Activated CD4-positive, alpha-beta T cell treated with anti-CD3 and anti-CD28 coated beads, Interleukin-2, amount 10 ng/mL, durations not matched to agents 24 days and 14 days (primary cell): ENCODE measurements at places on chromosomes 13 and 19. TPM values are rescaled to one million over a fixed set of nuclear protein-coding genes. Genes with fewer than 3 reads are reported as not detected.

DNA sequence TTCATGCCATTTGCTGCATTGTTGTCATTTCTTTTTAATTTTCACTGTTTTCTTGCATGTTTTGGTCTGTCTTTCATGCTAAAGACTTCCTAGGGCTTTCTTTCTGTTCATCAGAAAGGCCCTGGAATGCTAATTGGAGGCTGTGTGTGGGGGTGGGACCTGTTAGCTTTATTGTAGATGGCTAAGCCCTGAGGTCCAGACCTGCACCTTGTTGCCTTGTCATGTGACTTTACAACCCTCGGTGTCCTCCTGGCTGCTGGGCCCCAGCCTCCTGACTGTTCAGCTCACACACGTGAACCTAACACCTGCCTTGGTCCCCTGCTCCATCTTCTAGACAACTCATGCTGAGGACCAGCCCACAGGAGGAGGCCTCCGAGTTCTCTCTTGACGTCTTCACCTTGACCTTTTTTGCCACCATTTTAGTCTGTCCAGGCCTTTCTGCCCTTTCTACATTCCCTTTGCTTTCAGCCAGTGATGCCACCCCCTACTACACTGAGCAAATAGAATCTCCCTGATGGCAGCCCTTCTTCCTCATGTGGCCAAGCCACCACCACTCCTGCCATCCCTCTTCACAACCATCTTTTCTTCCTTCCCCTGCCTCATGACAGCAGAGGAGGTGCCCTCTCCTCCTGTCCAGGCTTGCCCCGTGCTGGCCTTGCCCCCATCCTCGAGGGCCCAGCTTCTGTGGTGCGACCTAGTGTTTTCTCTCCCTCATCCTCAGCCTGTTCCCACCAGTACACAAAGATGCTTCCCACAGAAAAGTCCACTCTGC lies 41.4 kb upstream of the GPI start:
- no peaks in the 10 kb centered on the region for H3K4me1 ChIP-seq
- DNase-seq, result no peak
- H3K4me3 ChIP-seq, result no peak overlapping the region
- no peak overlapping the region for H3K27ac ChIP-seq
- peaks cover 11% of the 10 kb centered on the region for H3K36me3 ChIP-seq

CCL25 gene
- total RNA-seq, result not detected in 2 replicates

PTPRH gene
- not detected in 2 replicates for total RNA-seq

DNA sequence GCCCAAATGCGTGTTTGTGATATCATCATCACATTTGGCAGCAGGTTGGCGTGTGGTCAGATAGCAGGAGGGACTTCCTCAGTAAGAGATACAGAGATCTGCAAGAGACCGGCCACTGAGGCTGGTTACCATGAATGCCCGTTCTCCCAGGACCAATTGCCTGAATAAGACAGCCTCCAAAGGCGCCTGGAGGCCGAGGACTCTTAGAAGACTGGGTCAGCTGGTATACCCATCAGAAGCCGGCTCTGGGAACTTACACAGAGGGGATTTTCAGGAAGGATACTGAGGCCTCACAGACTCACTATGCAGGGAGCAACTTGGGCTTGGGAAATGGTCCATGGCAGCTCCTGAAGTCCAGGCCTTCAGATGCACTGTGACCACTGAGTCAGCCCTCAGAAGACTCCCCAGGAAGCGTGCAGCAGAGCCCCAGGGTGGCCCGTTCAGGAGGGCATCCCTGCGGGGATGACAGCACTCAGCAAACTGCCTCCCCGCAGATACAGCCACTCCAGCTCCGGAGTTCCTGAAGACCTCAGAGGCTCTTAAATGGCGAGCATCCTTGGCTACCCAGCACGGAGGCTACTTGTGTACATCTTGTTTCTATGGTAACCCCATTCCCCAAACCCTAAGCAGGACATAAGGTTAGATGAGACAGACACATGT lies 26.4 kb upstream of the VSTM2B start:
- H3K36me3 ChIP-seq, result no peaks in the 10 kb centered on the region
- DNase-seq, result no peak
- no peak overlapping the region for H3K4me3 ChIP-seq
- H3K27me3 ChIP-seq, result no peaks in the 10 kb centered on the region

CEACAM4 gene
- total RNA-seq, result not detected in 2 replicates

DNA sequence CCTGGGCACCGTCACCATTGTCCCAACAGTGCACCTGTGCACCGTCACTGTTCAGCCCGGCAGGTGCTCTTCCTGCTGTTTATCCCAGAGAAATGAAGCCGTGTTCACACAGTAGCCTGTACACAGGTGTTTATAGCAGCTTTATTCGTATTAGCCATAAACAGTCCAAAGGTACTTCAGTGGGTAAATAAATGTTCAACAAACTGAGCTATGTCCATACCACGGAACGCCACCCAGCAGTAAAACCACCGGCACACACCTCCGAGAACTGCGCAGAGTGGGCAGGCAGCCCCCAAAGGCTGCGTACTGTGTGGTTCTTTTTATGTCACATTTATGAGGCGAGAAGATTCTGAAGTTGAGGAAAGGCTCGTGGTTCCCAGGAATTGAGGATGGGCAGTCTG lies 44.9 kb upstream of the DCUN1D2 start:
- H3K27me3 ChIP-seq, result no peaks in the 10 kb centered on the region
- DNase-seq, result no peak
- H3K4me3 ChIP-seq, result no peak overlapping the region
- no peak overlapping the region for H3K27ac ChIP-seq
- H3K36me3 ChIP-seq, result peaks cover 14% of the 10 kb centered on the region

DNA sequence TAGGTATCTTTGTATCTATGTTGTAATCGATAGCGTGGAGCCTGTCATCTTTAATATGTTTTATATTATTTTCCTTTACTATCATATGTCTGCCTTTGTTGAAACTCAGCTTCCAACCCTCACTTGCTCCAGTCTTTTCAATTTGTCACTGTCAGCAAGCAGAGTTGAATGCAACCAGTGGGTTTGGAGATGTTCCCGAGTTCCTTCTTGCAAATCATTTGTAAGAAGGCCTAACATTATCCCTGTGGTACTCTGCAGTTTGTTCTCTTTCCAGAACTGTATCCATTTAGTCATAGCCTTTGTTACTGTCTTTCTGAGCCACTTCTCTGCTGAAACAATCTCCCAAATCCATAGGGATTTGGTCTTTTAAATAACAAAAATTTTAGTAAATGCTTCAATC lies 41.8 kb downstream of the RNASEH2B start:
- DNase-seq, result no peak
- H3K36me3 ChIP-seq, result peaks cover 55% of the 10 kb centered on the region
- no peaks in the 10 kb centered on the region for H3K27me3 ChIP-seq
- H3K4me3 ChIP-seq, result no peak overlapping the region
- H3K27ac ChIP-seq, result no peak overlapping the region

SELENOV gene
- total RNA-seq, result not detected in 2 replicates

RFPL4AL1 gene
- not detected in 2 replicates for total RNA-seq

CLDND2 gene
- 18.7 and 19.6 TPM in 2 replicates for total RNA-seq

DNA sequence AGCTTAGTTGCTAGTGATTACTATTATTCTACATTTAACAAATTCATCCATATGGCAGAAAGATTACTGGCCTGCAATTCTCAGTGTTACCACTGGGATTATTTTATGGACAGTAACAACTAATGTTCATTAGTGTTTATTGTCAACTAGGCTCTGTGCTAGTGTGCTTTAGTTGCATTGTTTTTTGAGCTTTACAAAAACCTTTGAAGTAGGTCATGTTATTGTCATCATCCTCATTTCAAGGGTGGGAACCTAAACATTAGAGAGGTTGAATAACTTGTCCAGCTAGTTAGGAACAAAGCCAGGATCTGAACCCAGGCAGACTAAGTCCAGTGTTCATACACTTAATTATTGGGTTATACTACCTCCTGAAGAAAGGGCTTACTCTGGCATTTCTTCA lies 27.8 kb upstream of the TDRD3 start:
- H3K36me3 ChIP-seq, result no peaks in the 10 kb centered on the region
- H3K27ac ChIP-seq, result no peak overlapping the region
- DNase-seq, result no peak

DNA sequence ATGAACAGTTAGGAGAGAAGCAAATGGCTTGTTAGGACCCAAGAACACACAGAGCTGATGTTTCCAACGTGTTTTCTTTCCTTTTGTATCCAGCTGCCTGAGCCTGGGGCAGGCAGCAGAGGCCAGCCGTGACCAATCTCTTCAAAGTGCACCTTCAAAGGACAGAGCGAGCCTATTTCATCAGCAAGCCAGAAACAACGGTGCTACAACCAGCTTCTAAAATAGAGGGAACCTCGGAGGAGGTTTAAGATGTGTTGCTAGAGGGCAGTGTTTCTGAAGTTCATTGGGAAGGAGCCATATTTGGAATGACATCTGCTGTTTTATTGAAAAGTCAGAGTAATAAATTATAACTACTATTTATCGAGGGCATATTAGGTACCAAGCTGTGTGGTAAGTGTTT lies 56.2 kb upstream of the RFC3 start:
- H3K36me3 ChIP-seq, result no peaks in the 10 kb centered on the region
- H3K27me3 ChIP-seq, result peaks cover 2% of the 10 kb centered on the region
- no peak overlapping the region for H3K27ac ChIP-seq
- no peak overlapping the region for H3K4me3 ChIP-seq

THSD1 gene
- 0.14 and 0.21 TPM in 2 replicates for total RNA-seq

- H3K27me3 ChIP-seq, result no peaks in the 10 kb centered on the region
- H3K4me3 ChIP-seq, result no peak overlapping the region
- peaks cover 11% of the 10 kb centered on the region for H3K36me3 ChIP-seq
- no peak overlapping the region for H3K27ac ChIP-seq
Observed at GRCh38 chr19:18156841-18157464, 4.0 kb downstream of the PIK3R2 start.

DNA sequence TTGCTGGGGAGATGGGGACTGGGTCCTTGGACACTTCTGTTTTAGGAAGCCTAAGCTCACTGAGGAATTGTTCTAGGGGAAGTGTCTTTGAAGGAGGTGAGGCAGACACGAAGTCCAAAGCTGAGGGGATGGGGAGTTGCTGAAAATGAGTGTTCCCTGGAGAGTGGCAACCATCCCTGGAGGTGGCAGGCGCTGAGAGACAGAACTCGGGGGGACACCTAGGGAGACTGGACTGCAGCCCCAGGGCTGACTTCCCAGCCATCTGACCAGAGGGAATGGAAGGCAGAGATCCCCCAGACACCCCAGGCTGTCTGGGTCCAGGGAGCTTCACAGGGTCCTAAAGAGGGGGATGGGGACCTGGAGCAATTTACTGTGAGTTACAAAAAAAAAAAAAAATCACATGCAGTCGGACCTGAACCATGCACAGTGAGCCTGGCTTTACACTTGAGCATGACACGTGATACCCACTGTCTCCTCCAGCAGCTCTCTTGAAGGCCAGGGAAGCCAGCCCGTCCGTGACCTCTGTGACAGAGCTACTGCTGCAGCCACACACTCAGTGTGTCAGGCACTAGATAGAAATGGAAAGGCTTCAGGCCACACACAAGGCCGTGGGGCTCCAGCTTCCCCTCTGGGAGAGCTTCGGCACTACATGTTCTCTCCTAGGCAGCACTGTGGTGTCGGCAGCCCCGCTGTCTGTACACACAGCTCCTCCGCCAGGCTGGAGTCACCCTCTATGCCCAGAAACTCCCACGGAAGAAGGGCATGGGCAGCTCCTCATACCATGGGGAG lies 77.1 kb upstream of the KCTD15 start:
- H3K36me3 ChIP-seq, result no peaks in the 10 kb centered on the region
- no peak overlapping the region for H3K4me3 ChIP-seq
- no peak for DNase-seq
- no peaks in the 10 kb centered on the region for H3K4me1 ChIP-seq
- no peak overlapping the region for H3K27ac ChIP-seq

GRCh38 chr13:112003396-112003795 lies 63.6 kb upstream of the SOX1 start:
- no peak for DNase-seq
- H3K27ac ChIP-seq, result no peak overlapping the region
- H3K27me3 ChIP-seq, result no peaks in the 10 kb centered on the region
- H3K4me3 ChIP-seq, result no peak overlapping the region

FFAR1 gene
- total RNA-seq, result 0.12 and 0.14 TPM in 2 replicates

- no peak overlapping the region for H3K27ac ChIP-seq
- no peaks in the 10 kb centered on the region for H3K27me3 ChIP-seq
- no peak overlapping the region for H3K4me3 ChIP-seq
- peaks cover 29% of the 10 kb centered on the region for H3K4me1 ChIP-seq
- H3K36me3 ChIP-seq, result peaks cover 5% of the 10 kb centered on the region
Observed at GRCh38 chr13:22120646-22121045, 449.8 kb downstream of the FGF9 start.

GRCh38 chr19:1602091-1602707 lies 3.1 kb downstream of the UQCR11 start:
- DNase-seq, result no peak
- no peak overlapping the region for H3K4me3 ChIP-seq
- peaks cover 28% of the 10 kb centered on the region for H3K36me3 ChIP-seq
- no peak overlapping the region for H3K27ac ChIP-seq
- H3K27me3 ChIP-seq, result no peaks in the 10 kb centered on the region
- peaks cover 14% of the 10 kb centered on the region for H3K4me1 ChIP-seq

DNA sequence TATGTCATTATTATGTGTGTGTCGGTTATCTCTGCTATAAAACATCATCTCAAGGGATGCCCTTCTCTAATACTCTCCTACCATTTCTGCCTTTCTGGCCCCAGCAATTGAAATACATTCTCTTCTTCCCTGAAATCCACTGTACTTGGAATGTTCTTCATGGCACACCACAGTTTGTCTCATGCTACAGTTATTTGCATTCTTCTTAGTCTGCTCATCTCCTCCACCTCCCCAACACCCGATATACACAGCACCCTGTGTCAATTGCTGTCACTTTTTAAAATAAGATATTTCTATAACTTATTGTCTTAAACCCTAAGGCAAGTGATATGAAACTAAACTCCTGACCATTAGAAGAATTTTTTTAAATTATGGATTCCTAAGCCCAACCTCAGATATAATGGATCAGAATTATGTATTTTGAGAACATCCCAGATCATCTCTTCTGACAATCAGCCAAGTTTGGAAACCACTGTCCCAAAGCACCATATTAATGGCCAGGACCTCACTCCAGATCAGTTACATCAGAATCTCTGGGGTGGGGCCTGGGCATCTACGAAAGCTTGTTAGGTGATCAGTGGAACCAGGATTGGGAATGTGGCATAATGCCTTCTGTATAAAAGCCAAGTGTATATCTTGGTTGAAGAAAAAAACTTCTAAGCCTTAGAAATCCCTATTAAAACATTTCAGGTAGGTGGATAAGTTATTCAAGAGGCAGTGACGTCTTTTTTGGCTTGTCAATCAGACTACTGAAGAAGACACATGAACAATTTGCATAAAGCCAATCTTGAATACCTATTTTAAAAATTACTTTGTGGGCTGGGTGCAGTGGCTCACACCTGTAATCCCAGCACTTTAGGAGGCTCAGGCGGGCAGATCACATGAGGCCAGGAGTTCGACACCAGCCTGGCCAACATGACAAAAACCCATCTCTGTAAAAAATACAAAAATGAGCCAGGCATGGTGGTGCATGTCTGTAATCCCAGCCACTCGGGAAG lies 30.0 kb upstream of the KBTBD7 start:
- H3K4me3 ChIP-seq, result no peak overlapping the region
- no peaks in the 10 kb centered on the region for H3K4me1 ChIP-seq
- H3K36me3 ChIP-seq, result peaks cover 12% of the 10 kb centered on the region
- no peaks in the 10 kb centered on the region for H3K27me3 ChIP-seq
- DNase-seq, result no peak

GRCh38 chr13:47869776-47870175 lies 131.3 kb downstream of the SUCLA2 start:
- no peak overlapping the region for H3K4me3 ChIP-seq
- peaks cover 8% of the 10 kb centered on the region for H3K27me3 ChIP-seq
- no peaks in the 10 kb centered on the region for H3K36me3 ChIP-seq
- no peak for DNase-seq
